Fibroblast of the aortic adventitia (primary cell): ENCODE measurements at places on chromosomes 13 and 19. TPM values are rescaled to one million over a fixed set of nuclear protein-coding genes. Genes with fewer than 3 reads are reported as not detected.

DNA sequence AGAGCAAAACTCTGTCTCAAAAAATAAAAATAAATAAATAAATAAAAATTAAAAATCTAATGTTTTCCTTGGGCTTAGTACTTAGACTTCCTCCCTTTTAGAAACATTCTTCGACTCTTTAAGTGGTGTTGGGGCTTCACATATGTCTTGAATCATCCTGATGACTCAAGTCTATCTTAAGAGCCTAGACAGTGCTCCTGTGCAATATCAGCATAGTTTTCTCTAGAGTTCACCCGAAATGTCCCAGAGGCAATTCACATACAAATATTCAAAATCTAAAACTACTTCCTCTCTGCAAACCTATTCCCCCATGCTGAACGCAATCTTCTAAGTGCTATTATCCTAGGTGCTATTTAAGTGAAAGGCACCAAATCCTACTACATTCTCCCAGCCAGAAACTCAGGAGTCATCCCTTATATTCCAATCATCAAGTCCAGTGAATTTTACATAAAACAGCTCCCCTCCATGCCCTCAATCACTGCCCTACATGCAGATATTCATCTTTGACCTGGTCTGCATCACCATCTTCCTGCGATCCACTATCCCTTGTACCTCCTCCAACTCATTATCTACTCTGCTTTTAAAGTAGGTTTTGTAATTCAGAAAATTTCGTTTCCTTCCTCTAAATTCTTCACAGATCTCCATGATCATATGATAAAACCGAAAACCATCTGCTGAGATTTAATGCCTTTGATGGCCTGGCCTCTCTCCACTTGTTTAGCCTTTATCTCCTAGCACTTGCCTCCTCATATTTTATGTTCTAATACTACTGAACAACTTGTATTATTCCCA, 102.7 kb downstream of the ELF1 start:
- peak; percentile 42 for DNase-seq

DNA sequence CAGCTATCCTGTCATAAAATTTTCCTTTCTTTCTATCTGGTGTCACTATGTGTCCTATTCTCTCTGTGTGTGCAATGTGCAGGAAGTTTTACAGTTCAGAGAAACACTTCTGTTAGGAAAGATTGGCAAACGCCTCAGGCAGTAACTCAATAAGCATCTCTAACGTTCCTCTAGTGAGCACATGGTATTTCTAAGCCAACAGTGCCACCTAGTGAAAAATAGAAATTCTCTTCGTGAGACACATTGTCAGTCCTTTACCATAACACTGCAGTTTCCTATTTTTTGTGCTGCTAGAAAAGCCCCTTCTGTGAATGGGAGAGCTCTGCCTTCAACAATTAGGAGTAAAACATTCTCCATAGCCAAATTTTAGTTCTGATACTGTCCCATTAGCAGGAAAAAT, 50.7 kb downstream of the ZNF723 start:
- DNase-seq = peak; percentile 18

DNA sequence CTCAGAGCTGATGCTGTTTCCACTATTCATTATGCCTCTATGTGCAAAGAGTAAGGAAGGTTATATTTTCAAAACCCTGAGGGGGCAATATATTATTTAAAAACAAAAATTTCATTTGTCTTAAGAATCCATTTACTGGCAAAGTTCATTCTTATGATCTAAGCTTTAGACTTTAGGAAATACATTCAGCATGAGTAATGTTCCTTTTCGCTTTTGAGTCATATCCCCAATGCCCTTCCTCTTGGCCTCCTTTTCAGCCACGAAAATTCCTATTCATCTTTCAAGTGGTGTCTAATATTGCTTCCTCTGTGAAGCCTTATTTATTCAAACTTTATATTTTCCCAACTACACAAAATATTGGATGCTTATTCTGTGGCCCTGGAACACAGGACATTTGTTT, 1317.0 kb downstream of the PCDH9 start:
- DNase-seq = peak; percentile 88

DNA sequence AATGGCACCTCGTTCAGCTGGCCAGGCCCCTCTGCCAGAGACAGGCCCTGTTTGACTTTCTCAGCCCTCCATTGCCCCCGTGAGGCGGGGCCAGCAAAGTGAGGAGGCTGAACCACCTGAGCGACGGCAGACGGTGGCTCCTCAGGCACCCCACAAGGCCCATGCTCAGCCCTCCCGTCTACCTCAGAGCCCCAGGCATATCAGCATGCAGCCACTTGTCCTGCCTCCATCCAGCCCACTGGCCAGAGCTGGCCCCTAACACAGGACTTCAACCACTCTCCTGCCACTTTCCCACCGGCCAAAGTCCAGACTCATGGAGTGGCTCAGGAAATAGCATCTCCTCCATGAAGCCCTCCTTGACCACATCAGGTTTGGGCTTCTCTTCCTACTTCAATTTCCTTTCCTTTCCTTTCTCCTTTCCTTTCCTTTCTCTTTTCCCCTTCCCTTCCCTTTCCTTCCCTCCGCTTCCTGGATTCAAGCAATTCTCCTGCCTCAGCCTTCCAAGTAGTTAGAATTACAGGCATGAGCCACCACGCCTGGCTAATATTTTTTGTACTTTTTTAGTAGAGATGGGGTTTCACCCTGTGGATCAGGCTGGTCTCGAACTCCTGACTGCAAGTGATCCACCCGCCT, 9.3 kb downstream of the SLC7A10 start:
- no peak for DNase-seq

- DNase-seq = no peak
Observed at GRCh38 chr19:1634242-1634937, 18.0 kb downstream of the TCF3 start.

DNA sequence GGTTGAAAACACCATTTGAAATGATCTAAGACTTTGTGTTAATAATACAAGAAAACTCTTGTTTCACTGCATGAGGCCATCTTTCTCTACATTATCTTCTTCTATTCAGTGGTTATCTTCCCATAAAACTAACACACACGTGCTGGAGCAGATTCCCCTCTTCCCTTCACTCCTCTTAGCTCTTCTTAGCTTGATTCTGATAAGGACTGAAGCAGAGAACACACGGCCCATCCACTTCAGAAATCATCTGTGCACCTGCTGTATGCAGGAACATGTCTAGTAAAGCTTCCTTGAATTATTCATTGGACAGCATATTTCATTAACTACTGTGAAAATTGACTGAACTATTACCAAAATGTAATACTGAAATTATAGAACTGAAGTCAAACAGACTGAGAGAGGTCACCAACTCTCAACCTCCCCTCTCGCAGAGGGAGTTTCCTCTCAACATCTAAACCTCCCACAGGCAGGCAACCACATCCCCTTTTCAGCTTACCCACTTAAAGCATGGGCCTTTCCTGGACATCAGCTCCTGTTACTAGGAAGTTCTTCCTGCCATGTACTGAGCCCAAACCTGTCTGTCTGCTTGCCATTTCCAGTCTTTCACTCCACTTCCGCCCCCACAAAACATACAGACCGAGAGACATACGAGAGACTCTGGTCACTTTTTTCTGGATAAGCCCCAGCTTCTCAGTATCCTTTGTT, 113.9 kb downstream of the CRYL1 start:
- DNase-seq = no peak

DNA sequence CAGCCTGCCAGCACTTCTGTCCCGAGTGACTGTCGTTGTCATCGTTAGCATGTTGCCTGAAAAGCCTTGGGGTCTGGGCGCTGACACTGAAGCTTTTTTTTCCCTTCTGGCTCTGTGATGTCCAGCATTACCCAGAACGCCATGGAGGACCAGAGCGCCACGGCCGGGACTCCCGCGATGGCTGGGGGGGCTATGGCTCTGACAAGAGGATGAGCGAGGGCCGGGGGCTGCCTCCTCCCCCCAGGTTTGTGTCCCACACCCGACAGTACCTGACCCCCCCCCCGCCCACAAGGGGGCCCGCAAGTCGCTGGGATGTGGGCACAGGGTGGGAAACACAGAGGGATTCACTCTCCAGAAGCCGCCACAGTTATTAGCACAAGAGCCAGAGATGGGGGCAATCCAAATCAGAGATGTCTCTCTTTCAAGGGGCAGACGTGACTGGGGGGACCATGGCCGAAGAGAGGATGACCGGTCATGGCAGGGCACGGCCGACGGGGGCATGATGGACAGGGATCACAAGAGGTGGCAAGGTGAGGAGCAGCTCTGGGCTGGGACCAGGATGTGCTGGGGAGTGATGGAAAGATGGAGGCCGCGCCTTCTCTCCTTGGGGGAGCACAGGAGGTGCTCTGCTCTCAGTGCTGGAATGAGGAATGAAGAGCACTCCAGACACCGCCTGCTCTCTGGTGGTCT, 13.2 kb downstream of the MICOS13 start:
- no peak for DNase-seq

GRCh38 chr19:29371251-29372090, 154.3 kb upstream of the VSTM2B start:
- DNase-seq = no peak

- no peak for DNase-seq
Observed at GRCh38 chr19:1931445-1931844, 9.5 kb upstream of the CSNK1G2 start.

GRCh38 chr13:71338070-71338469, 528.9 kb downstream of the DACH1 start:
- no peak for DNase-seq

GRCh38 chr13:101289764-101290163, 126.5 kb downstream of the NALCN start:
- DNase-seq = peak; percentile 10

- DNase-seq = no peak
Observed at GRCh38 chr19:46492841-46493235, 2.8 kb downstream of the PNMA8B start.

- peak; percentile 93 for DNase-seq
Observed at GRCh38 chr19:14517840-14518505, at the start of gene DNAJB1. Gene DNAJB1, minus strand, starts transcription at chr19:14518397. Its CDS starts 48 bp downstream, at chr19:14518349.

GRCh38 chr13:111907341-111907880, 159.5 kb upstream of the SOX1 start:
- no peak for DNase-seq

- DNase-seq = peak; percentile 71
Observed at GRCh38 chr13:20672772-20673171, 30.7 kb upstream of the IL17D start.

DNA sequence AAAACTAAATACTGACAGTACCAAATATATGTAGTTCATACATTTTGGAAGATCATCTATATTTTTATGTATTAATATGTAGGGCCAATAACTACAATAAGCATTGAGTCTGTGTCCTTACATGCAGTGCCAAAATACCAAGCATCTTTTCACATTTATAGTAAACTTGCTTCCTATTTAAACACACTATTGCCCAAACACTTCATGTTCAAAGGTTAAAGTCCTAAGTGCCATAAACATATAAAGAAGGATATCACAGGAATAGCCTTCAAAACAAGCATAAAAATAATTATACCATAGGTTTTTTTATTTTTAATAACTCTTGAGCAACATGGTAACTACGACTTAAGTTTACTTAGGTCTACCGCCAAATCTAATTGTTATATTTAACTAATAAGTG, 27.1 kb downstream of the EXOSC8 start:
- DNase-seq = no peak

GRCh38 chr13:31485651-31486051, 253.7 kb upstream of the RXFP2 start:
- DNase-seq = peak; percentile 91

DNA sequence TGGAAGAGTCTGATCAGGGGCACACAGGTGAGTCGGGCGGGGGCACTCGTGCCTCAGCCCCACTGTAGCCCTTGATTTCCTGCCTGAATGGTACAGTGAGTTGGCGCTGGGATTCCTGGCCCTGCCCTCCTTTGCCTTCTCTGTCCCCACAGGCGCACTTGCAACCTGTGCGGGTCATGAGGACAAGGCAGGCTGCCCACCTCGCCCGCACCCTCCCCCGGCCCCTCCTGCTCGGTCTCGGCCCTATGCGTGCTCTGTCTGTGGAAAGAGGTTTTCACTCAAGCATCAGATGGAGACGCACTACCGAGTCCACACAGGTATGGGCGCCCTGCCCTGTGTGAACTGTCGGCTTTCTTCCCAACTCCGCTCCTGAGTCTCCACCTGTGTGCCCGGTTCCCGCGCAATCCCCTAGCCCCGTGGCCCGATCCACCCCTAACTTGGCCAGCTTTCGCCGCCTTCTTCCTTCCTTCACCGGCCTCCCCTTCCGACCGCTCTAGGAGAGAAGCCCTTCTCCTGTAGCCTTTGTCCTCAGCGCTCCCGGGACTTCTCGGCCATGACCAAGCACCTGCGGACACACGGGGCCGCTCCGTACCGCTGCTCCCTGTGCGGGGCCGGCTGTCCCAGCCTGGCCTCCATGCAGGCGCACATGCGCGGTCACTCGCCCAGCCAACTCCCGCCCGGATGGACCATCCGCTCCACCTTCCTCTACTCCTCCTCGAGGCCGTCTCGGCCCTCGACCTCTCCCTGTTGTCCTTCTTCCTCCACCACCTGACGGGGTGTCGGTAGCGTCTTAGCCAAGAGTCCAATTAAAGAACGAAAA, 1.6 kb upstream of the KMT2B start:
- no peak for DNase-seq

- DNase-seq = no peak
Observed at GRCh38 chr19:53872762-53873161, 5.1 kb downstream of the MYADM start.

GRCh38 chr13:40758811-40759210, 12.2 kb downstream of the MRPS31 start:
- DNase-seq = no peak

DNA sequence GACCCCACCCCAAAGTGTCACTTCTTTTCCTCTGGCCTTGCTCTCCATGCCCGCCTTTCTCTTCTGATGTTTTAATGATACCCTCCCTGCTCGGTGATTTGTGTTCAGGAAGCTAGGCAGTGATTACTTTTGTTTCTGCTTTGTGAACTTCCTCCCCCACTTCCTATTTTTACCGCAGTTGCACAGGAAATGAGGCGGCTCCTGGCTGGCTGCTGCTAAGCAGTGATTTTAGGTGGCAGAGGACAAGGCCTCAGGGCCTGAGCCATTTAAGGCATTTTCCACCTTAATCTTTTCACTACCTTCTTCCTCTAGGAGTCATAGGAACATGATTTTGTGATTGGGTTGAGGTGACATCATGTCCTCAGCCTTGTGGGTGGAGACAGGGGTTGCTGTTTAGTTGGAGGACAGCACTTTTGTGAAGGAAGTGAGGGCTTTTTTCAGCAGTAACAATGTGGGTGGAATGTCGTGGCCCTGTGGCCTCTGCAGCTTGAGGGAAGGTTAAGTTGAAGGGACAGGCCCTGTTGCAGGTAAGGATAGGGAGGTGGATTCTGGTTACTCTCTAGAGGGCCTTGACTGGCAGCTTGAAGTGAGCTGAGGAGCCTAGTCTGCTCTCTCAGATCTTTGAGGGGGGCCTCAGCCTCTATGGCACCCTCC, 15.7 kb downstream of the GARRE1 start:
- DNase-seq = peak; percentile 71

Gene F10
- total RNA-seq = 2.7 and 12.6 TPM in 2 replicates

Gene KLK8
- not detected in 2 replicates for total RNA-seq

Gene TRPM4
- 14.0 and 15.0 TPM in 2 replicates for total RNA-seq

Gene KLK4
- total RNA-seq = not detected in 2 replicates

Gene RGL3
- 0.41 and 2.3 TPM in 2 replicates for total RNA-seq

Gene SELENOV
- total RNA-seq = not detected in 2 replicates

Gene IGLON5
- total RNA-seq = not detected in 2 replicates

Gene ZNF225
- total RNA-seq = 6.1 and 10.8 TPM in 2 replicates

Gene IPO5
- total RNA-seq = 212 and 286 TPM in 2 replicates

Gene NLRP4
- not detected in 2 replicates for total RNA-seq

Gene DHPS
- 38.3 and 46.2 TPM in 2 replicates for total RNA-seq
